ENCODE measurements at places on chromosomes 4 and X.

DNA sequence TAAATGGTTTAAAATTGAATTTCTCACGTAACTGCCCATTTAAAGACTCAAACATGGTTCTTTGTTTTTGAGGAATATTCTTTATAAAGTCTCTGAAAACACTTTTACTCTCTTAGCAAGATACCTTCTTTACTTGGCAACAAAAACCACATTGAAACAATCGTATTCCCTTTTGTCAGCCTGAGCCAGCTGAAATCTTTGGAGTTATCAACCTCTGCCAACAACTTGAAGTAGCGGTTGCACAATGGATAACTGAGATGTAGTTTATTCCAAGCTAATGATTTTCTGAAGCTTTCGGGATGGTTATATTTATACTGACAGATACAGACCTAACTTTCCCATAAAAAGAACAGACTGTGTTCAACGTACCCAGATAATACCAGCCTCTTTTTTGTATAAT, 561.3 kb downstream of the IL1RAPL1 start:
- no peak for DNase-seq

- no peak for DNase-seq
Measured at GRCh38 chrX:94288972-94289371, 615.0 kb downstream of the FAM133A start.

GRCh38 chr4:144399927-144400326, 246.0 kb upstream of the HHIP start:
- no peak for DNase-seq

GRCh38 chrX:38154340-38154739, 66.3 kb downstream of the SRPX start:
- DNase-seq = no peak

GRCh38 chr4:150106886-150107285, 28.6 kb downstream of the DCLK2 start:
- DNase-seq = no peak

- no peak for DNase-seq
Measured at GRCh38 chr4:149768477-149768876, 47.2 kb downstream of the IQCM start.

All from vagina (tissue), 2 donors.